Stimulated activated CD4-positive, alpha-beta T cell treated with anti-CD3 and anti-CD28 coated beads, TNF-alpha, amount 100 ng/mL, for 1 hour (primary cell): ENCODE measurements at places on chromosomes 2 and 18.

GRCh38 chr2:46695283-46695682 is 215.9 kb downstream of the TMEM247 start:
- no peak for DNase-seq

- no peak for DNase-seq
Measured at GRCh38 chr18:56647951-56648893, 2.9 kb upstream of the WDR7 start.

- DNase-seq: no peak
Measured at GRCh38 chr2:38690499-38691420, 24.8 kb downstream of the GALM start.

GRCh38 chr18:9494778-9495331 is 19.5 kb downstream of the RALBP1 start:
- no peak for DNase-seq

DNA sequence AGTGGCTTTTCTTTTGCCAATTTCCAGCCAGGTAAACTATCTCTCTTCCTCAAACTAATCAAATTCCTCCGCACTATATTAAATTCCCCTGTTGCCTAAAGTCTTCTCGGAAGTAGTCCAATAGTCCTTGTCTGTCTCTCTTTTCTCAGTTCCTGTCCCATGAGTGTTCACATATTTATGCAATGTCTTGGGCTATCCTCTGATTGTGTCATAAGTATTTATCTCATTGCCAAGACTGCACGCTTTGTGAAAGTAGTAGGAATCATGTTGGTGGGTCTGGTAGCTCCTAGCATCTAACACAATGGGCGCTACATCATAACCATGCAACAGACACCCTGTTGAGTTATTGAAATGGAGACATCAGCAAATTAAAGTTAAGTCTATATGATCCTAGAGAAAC is 59.9 kb upstream of the POU3F3 start:
- no peak for DNase-seq

DNA sequence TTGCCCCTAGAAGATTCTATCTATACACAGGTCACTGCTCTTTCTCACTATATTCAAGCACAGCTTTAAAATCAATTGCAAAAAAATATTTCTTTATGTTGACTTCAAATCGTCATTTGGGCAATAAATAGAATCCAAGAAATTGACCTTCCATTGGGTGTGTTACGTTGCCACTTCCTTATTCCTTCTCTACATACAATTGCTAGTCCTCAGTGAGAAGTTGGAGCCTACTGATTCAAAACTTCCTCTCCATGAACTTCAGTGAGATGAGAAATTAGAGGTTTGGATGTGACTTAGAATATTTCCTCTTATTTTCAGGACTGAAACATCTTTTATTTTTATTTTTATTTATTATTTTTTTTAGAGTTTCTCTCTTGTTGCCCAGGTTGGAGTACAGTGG is 40.3 kb downstream of the PMAIP1 start:
- DNase-seq: no peak

GRCh38 chr2:150358468-150358807 is 129.0 kb downstream of the RND3 start:
- DNase-seq: no peak

DNA sequence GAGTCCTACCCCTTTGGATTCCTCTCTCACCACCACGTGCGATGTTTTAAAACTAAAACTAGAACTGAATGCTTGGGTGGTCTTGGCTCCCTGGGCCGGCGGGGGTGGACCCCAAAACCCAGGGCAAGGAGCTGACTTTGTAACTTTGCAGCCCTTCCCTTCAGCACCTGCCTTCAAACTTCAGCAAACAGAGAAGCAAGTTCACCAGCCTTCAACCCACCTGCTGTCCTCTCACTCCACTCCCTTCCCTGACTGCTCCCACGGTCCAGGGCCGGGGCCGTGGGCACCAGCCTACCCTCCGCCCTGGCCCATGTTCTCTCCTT is 54.5 kb downstream of the COL6A3 start:
- no peak for DNase-seq

GRCh38 chr2:44939106-44940048 is 2.1 kb upstream of the SIX3 start:
- DNase-seq: no peak

GRCh38 chr2:230453006-230453405 is 37.0 kb downstream of the SP100 start:
- no peak for DNase-seq

DNA sequence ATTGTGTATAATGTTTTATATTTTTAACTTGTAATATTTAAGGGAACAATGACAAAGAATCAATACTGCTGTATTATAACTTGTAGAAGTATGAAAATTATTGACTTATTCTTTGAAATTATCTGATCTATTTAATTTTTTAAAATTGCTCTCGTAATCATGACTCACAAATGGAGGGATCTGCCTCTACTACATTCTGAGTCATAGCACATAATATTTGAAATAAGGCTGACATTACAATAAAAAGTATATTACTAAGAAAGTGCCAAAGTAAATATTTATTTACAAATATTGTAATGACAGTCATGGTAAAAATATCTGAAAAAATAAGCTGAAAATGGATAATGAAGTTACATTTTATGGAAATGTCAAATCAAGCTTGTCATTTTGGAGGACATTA is 1144.6 kb upstream of the CDH2 start:
- no peak for DNase-seq

- DNase-seq: no peak
Measured at GRCh38 chr18:48365965-48366364, 43.2 kb downstream of the ZBTB7C start.

- no peak for DNase-seq
Measured at GRCh38 chr18:59612381-59612780, 84.8 kb downstream of the CCBE1 start.

- no peak for DNase-seq
Measured at GRCh38 chr18:69948919-69949537, 1.4 kb upstream of the CD226 start.

- DNase-seq: no peak
Measured at GRCh38 chr2:200302940-200303727, 3.4 kb upstream of the SPATS2L start.

DNA sequence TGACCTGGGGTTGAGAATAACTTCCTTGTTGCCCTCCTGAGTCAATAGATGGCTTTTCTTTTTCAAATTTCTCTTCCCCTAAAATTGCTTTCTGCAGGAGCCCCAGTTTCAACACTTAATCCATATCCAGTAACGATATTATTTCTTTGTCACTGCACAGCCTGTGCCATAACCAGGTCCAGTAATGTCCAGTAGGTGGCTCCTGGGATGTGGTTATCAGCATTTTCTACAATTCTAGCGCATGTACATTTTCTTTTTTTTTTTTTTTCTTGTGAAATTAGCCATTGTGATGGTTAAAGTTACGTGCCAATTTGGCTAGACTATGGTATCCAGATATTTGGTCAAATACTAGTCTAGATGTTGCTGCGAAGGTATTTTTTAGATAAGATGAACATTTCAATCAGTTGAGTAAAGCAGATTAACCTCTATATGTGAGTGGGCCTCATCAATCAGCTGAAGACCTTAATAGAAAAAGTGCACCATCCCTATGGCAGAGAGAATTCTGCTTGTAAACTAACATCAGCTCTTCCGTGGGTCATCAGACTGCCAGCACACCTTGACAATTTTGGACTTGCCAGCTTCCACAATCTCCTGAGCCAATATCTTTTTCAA is 72.9 kb upstream of the SCG2 start:
- DNase-seq: no peak

DNA sequence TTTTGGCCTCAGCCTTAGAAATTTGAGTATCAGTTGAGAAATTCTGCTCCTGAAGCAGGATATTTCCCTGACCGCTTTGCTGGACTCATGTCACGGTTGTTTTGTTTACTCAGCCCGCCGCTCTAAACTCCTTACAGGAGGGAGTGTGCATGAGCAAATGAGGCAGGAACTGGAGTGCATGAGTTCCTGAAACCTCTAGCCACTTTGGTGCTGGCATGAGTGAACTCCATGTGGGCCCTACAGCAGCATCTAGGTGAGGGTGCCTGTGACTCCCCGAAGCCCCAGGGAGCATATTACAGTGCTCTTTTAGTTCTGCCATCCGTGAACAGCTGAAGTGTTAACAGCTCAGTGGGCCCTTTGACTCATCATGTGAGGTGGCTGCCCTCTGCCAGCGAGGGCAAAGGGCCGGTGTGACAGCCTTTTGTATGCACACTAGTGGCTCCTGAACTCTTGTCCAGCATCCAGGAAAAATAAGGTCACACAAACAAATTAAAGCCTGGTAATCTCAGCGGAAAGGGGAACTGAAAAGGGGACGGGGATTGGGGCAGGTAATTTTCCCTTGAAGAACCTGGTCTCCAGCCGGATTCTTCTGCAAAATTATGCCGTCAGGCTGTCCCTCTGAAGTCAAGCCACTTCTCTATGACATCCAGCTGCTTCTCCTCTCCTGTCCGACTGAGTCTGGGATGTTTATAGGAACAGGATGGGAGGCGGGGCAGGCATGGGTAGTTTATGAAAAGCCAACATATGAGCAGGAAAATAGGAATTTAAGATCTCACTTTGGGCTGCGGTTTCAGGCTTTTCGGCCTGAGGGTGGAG is 1668.7 kb downstream of the SUCLG1 start:
- no peak for DNase-seq
